NCI-H524 (cell line): ENCODE measurements at places on chromosomes 4 and X.

DNA sequence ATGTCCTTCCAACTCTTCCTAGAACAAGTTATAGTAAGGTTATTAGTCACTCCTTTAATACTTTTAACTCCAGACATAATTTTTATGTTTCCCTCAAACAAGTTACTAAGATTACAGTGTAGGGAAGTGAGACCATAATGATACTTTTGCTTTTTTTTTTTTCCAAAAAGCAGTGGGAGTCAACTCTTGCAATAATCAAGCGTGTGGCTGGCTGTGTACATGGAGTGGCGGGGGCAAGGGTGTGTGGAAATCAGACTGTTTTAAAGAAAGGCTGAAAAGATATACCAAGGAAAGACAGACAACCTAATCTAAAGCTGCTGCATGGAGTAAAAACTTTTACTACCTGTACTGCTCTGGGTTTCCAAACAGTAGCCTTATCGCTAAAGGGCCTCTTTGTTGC, 4.1 kb downstream of the NOA1 start:
- no peak for DNase-seq

DNA sequence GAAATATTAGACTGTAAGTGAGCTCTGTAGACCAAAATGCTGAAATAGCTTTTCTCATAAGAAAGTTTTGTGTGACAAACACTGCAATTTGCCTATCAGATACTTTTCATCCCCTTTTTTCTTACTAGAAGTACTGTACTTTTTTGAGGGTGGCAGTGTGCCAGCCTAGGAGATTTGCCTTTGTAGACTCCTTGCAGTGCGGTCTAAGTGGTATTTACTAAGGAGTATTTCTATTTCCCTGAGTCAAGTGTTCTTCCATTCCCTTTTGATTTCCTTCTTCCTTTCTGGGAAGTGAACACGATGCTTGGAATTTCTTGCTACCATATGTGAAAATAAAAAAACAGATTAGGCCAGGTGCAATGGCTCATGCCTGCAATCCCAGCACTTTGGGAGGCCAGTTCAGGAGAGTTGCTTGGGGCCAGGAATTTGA, 34.6 kb downstream of the PDLIM5 start:
- no peak for DNase-seq

DNA sequence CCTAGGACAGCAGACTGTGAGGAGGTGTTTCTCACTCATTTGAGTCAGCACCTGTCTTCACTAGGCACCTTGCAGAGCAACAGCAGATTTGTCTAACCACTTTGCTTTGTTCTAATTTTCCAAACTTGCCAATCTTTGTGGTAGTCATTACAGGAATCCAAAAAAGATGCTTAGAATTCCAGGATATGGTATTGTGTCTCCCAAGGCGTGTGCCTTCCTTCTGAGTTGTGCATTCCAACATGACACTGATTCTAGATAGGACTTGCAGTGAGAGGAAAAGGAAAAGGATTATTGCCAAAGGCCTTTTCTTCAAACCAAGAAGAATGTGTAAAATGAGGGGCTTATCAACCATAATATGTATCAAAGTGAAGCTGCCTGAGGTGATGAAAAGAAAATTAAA, 126.2 kb downstream of the MAPK10 start:
- DNase-seq, result no peak

GRCh38 chr4:181971411-181971810, 271.8 kb upstream of the TENM3 start:
- no peak for DNase-seq

DNA sequence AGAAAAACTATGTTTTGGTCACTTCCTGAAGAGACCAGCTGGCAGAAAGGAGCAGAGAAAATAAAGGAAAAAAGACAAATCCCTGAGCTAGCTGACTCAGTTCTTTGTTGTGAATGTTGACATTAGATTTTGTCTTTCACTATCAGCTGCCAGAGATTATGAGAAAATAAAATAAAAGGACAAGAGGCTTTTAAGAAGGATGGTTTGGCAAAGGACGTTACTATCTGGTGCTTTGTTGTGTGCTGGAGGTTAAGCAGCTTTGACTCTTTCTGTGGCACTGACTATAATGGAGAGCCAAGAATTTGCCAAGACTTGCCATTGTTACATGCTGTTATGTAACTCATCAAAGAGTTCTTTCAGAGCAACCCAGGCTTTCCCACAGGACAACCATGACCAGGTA, 12.1 kb downstream of the ASB5 start:
- no peak for DNase-seq

- no peak for DNase-seq
These were observed 82.5 kb downstream of the RELL1 start for GRCh38 chr4:37603711-37604110.

GRCh38 chr4:169612871-169613859, 782 bp upstream of the NEK1 start:
- DNase-seq, result peak; percentile 74

DNA sequence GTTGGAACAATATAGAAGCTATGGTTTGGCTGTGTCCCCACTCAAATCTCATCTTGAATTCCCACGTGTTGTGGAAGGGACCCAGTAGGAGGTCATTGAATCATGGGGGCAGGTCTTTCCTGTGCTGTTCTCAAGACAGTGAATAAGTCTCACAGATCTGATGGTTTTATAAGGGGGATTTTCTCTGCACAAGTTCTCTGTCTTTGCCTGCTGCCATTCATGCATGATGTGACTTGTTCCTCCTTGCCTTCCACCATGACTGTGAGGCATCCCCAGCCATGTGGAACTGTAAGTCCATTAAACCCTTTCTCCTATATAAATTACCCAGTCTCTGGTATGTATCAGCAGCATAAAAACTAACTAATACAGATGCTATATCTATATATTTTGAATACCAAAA, 135.2 kb upstream of the EDNRA start:
- DNase-seq, result no peak

DNA sequence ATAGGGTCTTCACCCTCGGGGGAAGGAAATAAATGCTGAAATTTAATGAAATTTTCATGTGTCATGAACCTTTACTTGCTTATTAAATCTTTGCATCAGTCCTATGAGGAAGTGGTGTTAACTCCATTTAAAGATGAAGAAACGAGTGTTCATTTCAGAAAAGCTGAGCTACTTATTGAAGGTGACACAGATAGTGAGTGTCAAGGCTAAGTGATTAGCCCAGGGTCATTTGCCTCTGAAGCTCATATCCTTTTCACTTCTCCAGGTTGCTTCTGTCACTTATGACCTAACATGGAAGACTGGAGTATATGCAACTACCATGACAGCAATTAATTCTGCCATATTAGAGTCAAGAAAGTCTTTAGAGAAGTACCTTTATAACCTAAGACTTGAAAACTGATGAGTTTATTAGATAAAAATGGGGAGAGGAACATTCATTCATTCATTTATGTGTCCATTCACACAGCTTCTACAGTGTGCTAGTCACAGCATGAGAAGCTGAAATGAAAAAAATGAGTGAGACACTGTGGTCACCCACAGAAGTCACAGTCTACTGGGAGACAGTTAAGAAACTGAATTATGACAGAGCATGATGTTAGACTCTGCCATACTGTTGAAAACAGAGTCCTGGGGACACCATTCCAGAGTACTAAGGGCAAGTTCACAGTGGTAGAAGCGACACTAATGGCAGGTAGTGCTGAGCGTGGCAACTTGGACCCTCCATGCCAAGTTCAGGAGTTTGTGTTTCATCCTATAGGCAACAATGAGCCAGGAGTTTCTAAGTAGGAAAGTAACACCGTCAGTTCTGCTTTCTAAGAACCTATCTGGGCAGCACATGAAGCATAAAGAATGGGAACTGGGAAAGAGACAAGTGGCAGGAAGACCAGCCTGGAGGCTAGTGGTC, 21.3 kb downstream of the ALPK1 start:
- DNase-seq, result no peak

GRCh38 chr4:40301603-40302002, 33.5 kb upstream of the CHRNA9 start:
- no peak for DNase-seq

- peak; percentile 95 for DNase-seq
These were observed 29.1 kb upstream of the UTP14A start for GRCh38 chrX:129876771-129877305.

DNA sequence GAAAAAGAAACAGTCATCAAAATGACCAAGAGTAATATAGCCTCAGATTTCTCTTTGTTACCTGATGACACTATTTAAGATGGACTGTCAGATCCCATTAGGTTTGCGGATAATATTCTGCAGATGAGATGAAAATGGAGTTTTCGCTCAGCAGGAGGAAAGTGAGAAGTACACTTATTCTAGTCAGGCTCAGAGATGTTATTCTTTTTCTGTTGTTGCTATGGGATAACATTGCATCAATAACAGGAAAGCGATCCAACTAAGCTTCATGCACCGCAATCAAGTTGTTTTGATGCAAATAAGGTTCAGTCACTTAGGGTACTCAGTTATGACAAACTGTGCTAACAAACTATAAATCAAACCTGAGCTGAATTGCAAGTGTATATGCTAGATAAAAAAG, 415.0 kb downstream of the CCSER1 start:
- DNase-seq, result no peak

GRCh38 chrX:121254336-121254735, 206.9 kb downstream of the GLUD2 start:
- peak; percentile 39 for DNase-seq

DNA sequence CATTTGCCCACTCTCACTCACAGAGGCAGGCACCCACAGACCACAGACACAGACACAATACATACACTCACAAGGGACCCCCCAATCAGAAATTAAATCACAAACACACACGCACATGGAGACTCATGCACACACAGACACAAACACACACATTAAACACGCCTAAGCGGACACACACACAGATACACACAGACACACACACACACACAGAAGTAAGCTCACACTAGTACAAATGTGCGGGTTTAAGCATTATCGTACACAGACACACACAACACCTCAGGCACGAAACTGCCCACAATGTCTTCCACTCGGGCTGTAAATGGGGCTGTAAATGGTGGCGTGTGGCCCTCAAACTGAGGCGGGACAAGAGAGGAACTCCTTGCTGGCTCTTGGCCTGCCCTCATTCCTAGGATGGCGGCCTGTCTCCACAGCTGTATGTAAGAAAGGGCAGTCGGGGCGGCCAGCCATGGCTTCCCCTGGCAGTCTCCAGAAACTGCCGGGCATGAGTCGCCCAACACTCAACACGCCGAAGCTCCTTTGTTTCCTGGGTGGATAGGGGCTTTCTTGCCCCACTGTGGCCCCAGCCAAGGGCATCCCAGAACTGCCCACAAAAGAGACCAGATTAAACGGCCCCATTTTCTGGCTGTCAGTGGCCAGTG, 53.9 kb downstream of the NBDY start:
- DNase-seq, result no peak

DNA sequence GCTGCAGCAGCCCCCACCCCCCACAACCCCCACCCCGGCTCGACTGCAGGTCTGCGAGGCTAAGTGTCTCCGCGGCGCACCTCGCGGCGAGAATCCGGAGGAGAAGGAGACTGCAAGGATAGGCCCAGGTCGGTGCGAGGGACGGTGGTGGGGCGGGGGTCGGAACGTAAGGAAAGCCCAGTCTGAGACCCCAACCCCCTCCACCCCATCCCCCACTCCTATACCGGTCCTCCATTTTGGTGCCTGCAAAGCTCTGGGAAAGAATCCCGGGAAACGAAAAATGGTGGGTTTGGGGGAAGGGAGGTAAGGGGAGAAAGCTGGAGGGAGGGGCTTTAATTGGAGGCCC, 614 bp downstream of the BEX3 start:
- DNase-seq, result peak; percentile 62

DNA sequence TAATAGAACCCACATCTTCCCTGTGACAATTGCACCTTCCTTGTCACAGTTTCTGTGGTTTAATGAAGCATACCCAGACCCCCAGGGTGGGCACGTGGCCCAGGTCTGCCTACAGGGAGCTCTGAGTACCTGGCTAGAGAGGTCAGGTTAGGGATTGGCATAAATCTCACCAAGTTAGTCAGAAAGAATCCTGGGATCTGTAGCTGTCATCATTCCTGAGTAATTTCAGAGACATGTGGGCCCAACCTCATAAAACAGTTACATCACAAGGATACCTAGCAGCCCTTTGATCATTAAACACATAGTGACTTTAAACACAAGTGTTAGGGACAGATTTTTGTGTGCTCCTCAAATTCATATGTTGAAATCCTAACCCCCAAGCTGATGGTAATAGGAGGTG, 123.0 kb downstream of the KDR start:
- DNase-seq, result no peak

DNA sequence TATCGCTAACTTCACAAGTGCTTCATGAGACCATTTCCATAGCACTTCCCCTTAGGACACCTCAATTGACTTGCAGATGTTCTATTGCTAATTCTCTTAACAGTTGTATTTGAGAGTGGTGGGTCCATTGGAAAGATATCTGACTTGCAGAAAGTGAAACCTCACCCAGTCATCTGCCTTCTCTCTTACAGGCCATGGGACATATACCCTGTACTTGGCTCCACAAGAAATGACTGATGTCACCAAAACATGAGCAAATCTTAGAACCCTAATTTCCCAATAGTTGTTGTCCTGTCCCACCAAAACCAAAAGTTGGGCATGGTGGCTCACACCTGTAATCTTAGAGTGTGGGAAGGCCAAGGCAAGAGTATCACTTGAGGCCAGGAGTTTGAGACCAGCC, 101.9 kb upstream of the MAML3 start:
- DNase-seq, result no peak

DNA sequence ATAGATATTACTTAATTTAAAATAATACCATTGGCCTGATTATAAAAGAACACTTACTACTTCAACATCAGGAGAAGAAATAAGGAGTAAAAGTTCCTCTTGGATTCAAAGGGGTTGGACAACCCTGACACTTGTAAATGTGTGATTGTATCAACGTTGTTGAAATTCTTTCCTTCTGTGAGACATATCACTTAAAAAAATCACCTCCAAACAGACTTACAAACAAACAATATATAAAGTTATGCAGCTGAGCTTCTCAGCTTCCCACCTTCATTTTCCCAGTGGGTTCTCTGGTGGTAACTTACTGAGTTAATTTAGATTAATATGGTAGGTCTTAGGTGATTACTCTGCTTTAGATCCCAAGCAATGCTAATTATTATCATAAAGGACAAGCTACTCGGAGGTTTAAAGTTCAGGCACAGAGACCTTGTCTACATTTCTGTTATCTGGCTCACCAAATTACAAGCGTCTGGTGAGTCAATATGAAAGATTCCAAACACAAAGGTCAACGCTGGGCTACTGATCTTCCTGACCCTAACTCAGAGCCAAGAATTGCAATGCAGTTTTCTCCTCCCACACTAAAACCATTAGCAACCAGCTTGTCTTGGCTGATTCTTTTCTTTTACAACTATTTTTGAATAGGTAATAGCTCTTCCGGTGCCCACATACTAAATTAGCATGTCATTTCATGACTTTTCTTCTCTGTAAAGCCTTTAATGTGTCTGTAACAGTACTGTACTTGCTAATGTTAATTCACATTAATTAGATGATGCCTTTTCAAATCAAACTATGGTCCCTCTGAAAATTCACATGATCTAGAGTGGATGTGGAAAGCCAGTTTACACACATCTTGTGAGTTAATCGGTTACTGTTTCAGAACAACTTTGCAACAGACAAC, 157.6 kb downstream of the RASL11B start:
- DNase-seq, result no peak
